ENCODE measurements at places on chromosomes 12 and 14.

DNA sequence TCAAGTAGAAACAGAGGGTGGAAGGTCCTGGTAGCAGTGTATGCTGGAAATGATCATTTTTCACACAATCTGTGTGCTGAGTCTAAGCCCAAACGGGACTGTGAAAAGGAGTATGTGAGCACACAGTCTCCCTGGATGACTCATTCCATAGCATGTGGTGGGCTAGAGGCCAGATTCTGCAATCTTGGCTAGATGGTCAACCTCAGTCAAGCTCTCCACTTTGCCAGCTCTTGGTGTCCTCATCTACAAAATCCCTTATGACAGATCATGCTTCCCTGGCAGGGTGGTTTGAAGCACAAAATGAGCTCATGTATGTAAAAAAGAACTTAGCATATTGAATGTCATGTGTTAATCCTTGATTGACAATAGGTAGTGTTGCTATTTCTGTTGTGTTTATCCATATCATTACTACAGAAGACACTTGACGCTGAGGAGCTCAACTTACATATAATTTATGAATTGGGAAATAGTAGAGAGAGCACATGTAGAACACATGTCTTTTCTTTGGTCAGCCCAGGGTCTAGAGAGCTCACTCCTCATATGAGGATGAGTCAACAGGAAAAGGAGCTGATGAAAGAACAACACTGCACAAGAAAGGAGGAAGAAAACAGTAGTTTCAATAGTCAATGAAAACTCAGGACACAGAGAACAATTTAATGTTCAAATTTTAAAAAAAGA lies 517.5 kb downstream of the BCL11B start:
- no peak for DNase-seq

DNA sequence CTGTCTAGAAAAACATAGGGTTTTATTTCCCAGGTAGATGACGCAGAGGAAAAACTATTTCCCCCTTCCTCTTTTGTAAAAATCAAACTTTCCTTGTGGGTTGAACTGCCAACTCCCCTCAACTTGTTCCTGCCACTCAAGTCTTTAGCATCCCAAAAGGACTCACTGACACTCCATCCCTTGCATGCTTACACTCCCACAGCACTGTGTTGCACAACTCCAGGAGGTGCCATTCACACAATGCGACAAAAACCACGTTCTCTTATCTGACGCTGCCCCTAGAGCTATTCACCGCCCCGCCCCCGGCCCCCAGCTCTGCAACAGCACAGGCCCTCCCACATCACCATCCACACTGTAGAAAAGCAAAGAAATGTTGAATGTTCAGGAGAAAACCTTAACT lies 16.9 kb upstream of the STON2 start:
- no peak for DNase-seq

- no peak for DNase-seq
Measured at GRCh38 chr12:130983328-130984017, 29.8 kb downstream of the ADGRD1 start.

GRCh38 chr14:102203382-102203781 lies 63.7 kb downstream of the WDR20 start:
- DNase-seq = no peak

DNA sequence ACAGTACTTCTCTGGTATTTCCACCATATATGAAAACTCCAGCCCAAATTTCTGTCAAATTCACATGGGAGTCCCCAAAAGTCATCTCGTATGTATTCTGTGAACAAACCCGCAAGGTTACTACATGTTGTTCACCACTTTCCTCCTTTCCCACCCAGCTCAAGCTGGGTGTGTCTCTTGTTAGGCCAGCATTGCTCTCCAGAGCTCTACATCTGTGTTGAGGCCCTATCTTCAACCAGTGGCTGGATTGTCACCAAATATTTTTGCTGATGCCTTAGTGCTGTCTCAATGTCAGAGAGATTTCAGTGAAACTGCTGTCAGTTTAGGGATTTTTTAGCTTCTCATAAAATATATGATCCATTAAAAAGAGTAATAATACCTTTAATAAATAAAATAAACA lies 230.9 kb downstream of the BTG1 start:
- DNase-seq = no peak

DNA sequence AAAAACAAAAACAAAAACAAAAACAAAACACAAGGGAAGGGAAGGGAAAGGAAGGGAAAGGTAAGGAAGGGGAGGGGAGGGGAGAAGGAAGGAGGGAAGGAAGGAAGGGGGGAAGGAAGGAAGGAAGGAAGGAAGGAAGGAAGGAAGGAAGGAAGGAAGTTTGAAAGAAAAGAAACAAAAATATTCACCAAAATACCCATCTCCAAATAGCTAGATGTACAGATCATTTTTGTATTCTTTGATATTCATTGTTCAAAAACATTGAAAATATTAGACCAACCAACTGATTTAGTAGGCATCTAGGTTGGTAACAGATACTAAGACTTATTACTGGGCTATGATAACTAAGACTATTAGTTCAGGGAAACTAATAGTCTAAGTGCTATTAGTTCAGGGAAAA lies 39.1 kb upstream of the USP15 start:
- no peak for DNase-seq

DNA sequence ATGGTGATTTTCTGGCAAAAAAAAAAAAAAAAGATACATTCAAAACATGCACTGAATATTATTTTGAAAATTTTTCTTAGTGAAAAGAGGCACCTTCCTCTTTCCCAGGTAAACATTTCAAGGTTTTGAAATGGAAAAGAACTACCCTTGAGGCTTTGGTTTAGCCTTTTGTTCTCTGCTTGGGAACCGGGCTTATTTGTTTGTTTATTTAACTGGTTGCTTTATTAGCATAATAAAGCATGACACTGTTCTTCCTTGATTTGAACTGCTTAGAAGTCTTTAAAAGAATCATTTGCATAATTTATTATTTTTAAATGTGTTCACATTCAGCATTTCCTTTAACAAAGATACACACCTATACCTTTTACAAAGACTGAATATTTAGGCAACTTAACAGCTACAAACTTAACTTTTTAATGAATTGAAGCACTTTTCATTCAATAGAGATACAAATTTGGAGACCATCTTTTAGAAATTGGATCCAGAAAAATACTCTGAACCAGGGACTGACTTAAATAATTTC lies 174.5 kb downstream of the FBXL14 start:
- no peak for DNase-seq

DNA sequence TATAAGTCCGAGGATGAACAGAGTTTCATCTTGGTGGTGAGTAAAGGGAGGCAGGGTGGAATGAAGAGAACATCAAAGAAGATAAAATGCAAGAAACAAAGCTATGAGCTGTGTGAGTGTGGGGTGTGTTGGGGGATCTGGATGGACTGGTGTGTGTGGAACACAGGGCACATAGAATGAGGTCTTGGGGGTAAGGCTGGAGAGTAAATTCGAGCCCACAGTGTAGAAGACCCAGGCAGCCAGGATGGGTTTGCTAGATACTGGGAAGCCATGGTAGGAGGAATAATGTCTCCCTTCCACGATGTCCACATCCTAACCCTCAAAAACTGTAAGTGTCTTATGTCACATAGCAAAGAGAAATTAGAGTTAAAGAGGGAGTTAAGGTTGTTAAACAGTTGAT lies 6.8 kb downstream of the KCNMB4 start:
- no peak for DNase-seq

DNA sequence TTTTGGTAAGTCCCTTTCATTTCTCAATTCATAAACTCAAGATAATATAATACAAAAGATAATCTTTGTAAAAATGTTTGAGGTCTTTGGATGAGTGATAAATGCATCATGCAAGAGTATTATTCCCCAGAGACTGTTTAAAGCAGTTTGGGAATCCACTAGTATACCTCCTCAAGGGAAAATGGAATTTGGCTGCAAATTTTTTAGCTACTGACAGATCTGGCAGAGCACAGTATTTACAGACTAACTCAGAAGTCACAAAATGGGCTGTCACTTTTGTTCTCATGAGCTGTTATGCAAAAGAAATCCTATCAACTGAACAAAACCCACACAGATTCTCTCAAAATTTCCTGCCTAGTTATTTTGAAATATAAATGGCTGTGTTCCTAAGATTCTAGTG lies 9.9 kb downstream of the SPIC start:
- no peak for DNase-seq

DNA sequence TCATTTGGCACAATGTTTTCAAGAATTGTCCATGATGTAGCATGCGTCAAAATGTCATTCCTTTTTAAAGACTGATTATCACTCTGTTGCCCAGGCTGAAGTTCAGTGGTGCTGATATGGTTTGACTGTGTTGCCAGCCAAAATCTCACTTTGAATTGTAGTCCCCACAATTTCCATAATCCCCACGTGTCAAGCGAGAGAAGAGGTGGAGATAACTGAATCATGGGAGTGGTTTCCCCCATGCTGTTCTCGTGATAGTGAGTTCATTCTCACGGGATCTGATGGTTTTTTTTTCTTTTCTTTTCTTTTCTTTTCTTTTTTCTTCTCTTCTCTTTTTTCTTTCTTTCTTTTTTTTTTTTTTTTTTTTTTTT lies 21.8 kb upstream of the LRRK2 start:
- DNase-seq = no peak

- DNase-seq = no peak
Measured at GRCh38 chr12:53486736-53487487, 12.3 kb downstream of the MAP3K12 start.

DNA sequence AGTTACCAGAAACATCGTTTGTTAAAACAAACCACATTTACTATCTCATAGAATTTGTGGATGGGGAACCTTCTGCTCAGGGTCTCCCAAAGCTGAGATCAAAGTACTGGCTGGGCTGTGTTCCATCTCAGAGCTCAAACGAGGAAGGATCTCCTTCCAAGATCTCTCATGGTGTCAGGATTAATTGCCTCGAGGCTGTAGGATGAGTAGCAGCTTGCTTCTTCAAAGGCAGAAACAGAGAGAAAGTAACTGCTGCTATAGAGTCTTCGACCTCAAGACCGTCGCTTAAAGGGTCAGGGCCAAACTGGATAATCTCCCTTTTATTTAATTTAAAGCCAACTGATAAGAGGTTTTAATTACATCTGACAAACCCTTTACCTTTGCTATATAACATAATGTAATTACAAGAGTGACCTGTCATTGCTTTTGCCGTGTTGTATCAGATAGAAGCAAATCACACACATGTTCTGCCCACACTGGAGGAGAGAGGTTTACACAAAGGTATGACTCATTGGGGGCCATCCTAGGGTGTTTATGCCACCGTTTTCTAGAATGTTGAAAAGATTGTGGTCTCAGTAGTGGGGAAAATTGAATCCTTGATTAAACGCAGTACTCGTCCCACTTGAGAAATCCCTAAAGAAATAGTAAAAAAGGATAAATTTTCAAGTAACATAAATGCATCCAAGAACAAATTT lies 868.8 kb upstream of the TMEM132C start:
- DNase-seq = no peak

DNA sequence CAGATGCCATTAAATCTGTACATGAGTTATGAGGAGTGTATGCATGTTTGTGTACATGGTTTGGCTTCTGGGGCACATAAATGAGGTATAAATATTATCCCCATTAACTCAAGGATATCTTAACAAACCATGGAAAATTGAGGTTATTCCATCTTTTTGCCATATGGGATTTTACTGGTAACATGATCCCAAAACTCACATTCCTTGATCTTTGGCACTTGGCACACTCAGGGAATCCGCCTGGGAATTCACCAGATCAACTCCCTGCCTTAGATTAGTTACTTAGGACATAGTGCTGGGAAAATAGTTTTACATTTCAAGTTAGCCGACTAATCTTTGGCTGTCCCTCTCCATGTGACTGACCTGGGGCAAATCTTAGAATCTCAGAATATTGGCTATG lies 16.9 kb downstream of the CDKN1B start:
- no peak for DNase-seq

DNA sequence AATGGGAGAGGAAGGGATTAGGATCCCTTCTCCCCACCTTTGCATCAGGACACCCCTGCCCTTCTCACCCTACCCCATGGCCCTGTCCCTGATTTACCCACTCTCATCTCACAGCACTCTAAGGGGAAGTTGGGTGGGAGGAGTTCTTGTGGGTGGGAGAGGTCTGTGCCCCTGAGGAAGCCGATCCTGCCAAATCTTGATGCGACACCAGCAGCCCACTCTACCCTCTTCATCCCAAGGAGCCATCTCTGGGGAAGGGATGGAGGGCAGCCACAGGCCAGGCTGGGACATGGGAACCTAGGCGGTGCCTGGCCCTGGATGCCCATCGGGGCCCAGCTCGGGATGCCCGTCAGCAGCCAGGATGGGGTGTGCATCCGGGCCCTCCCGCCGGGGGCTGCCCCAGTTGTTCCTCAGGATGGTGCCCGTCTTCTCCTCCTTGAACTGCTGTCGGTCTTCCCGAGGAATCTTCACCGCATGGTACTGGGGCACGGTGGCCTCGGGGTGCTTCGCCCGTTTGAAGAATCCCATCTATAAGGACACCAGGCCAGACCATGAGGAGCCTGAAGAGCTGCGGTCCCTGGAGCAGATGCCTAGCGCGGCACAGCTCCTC lies 22.8 kb downstream of the ITGA7 start:
- no peak for DNase-seq

GRCh38 chr14:42480255-42480654 lies 873.6 kb downstream of the LRFN5 start:
- no peak for DNase-seq

DNA sequence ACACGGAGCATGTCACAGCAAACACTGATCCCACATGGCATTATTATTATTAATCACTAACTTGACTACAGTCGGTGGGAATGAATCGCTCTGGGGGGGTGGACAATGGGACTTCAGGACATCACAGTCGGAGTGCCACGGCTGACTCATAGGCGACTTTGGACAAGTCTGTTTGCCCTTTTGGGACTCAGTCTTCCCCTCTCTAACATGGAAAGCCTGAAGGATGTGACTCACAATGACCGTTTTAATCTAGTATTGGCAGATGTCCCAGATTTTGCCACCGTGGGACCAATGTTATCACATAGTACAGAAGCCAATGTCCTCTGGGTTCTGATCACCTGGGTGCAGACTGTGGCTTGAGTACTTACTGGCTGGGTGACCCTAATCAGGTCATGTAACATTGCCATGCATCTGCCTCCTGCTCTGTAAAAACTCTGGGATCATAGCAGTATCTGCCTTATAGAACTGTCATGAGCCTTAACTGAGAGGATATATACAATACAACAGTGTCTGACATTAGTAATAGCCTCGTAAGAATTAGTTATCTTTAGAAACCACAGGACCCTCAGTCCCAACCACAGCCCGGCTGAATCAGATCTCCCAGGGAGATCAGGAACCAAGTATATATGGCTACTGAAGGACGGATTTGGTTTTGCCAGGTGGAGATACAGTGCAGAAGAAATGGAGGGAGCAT lies 362.6 kb downstream of the BCL11B start:
- DNase-seq = no peak

- no peak for DNase-seq
Measured at GRCh38 chr14:29444805-29445204, 482.8 kb downstream of the PRKD1 start.

DNA sequence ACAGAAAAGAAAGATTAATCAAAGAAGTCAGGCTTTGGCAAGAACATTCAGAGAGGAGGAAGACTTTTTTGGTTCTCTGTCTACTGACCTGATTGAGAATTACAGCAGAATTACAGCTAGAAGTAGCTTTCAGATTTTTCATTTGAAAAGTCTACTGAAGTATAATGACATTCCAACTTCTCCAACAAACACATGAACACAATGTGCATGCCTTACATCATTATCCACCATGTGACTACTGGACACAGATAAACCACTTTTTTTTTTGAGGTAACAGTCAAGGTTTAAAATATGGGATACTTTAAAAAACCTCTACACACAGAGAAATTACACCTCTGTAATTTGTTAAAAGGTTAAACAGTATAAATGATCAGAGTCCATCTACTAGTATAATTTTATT lies 12.3 kb downstream of the BTBD7 start:
- DNase-seq = no peak
